ENCODE measurements at places on chromosomes 11 and 22.

DNA sequence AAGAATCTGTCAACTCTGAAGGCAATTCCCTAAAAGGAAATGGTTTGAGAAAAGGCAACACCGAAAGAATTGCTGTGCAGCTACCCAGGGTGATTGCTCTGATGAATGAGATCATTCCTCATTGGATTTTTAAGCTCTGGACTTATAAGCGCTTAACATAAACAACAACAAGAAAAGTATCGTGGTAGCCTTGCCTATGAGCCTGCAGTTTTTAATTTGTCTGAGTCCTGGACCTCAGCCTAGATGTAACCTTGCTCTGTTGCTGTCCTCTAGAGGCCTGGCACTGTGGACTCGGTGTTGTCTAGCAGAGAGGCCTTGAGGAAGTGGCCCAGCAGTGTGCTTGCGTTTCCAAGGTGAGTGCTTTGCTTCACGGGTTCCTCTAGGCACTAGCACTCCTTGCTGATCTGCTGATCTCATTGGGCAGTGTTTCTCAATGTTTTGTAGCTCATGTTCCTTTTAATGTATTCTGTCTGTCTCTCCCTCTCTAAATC is 20.4 kb downstream of the CCDC81 start:
- no peak for DNase-seq

DNA sequence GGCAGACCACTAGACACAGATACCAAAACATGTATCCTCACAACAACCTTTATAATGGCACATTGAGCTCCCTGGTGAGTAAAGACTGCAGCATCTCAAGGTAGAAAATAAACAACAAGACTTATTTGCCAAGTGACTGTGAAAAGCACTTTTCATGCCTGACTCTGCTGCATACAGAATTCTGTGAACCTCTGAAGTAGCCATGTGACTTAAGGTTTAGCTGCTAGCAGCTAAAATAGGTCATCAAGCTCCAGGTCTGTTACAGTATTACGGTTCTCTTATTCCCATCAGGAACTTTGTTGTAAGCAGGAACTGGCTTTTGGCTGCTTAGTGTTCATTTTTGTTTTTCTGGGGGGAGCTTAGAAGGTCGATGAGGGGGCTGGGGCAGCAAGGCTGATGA is 139.4 kb downstream of the PAX6 start:
- DNase-seq, result no peak

DNA sequence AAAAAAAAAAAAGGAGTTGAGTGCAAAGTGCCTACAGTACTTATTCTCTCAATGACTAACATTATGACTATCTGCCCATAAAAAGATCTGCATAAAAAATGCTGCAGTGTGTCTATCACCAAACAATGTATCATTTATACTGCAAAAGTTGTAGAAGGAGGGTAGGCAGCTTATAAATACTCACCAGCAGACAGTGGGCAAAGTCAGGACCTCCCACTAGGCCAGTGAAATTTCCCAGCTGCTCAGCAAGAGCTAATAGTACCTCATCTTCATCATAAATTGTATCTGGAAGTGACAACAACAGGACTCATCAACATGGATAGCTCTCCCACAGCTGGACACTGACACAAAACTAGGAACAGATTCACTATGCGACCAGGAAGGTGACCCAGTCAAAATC is 1.6 kb downstream of the PPP2R1B start:
- no peak for DNase-seq

DNA sequence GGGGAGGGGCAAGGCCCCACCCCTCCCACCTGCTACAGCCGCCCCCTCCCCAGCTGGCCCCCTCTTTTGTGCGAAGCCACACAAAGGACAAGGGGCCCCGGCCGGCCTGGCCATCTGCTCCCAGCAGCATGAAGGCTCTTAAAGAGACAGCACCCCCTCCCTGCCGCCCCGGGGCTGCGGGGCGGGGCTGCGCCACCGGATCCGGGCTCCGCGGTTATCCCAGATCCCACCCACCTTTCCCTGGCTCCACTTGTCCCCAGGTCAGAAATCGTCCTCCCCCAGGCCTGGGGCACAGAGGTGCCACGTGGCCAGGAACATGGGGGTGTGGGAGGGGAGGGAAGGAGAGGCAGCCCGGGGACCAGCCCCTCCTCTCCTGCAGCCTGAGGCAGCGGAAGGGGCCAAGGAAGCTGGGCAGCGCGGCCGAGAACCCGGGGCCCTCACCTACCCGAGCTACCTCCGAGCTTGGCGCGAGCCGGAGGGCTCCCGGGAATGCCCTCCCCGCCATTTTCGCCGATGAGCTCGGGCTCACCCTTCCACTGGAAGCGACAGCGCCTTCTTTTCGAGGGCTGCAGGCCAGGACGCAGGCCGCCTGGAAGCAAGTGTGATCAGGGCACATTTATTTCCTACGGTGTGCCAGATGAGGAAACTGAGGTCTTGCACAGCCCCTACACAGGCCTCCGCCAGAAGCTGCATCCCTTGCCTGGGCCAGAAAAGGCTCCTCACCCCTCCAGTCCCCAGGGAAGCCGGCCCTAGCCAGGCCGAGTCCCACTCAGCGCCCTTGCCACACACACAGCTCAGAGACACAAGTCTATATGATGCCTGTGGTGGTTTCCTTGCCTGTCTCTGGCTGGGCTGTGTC is 2.5 kb upstream of the RCOR2 start:
- DNase-seq, result no peak

GRCh38 chr11:5600374-5600851 is 4.0 kb downstream of the TRIM6 start:
- DNase-seq, result peak; percentile 41

DNA sequence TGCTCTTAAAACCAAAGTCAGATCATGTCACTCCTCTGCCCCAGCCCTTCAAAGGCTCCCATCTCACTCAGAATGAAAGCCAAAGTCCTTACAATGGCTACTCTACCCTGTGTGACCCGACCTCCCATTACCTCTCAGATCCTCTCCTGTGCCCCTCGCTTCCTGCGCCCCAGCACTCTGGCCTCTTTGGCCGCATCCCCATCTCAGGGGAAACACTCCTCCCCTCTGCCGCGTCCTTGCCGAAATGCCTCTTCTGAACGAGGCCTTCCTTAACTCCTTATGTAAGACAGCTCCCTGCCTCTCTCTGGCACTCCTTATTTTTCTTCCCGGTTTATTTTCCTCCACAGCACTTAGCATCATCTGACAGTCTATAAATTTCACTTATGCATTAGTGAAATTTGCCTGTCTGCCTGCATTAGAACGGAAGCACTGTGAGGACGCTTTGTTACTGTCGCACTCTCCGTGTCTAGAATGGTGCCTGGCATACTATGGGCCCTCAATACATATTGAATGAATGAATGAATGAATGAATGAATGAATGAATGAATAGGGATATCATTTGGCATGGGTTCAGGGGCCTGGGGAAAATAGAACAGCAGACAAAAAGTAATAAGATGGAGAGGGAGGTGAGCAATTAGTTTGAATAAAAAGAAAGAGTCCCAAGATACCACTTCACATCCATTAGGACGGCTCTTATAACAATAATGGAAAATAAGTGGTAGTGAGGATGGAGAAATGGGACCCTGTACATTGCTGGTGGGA is 137.8 kb downstream of the CEP164 start:
- DNase-seq, result no peak

- DNase-seq, result peak; percentile 79
Observed at GRCh38 chr11:72223615-72224563, 678 bp upstream of the INPPL1 start.

DNA sequence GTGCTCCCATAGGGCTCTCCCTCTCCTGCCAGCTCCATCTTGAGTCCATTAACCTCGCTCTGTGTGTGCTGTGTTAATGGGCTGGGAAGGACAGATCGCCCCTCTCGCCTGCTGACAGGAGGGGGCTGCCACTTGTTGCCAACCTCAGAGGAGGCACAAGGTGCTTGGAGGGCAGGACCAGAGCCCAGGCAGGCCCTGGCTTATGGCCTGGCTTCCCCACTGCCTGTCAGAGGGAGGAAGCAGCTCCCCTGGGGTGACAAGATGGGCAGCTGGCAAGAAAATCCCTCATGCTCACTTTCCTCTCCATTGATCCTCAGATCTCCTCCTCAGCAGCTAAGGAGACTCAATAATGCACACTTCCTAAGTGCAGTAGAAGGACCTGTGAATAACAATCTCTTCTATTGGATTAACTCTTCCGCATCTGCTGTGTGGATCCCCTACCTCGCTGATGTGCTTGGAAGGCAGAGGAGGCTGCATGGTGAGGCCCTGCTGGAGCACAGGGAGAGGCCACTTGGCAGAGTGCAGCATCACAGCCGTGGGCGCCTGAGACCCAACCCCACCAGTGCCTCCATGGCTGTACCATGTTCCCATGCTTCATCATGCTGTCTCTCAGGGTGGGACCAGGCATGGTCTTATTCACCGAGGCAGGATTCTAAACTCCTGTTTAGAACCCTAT is 70.3 kb downstream of the TRIM29 start:
- DNase-seq, result no peak

DNA sequence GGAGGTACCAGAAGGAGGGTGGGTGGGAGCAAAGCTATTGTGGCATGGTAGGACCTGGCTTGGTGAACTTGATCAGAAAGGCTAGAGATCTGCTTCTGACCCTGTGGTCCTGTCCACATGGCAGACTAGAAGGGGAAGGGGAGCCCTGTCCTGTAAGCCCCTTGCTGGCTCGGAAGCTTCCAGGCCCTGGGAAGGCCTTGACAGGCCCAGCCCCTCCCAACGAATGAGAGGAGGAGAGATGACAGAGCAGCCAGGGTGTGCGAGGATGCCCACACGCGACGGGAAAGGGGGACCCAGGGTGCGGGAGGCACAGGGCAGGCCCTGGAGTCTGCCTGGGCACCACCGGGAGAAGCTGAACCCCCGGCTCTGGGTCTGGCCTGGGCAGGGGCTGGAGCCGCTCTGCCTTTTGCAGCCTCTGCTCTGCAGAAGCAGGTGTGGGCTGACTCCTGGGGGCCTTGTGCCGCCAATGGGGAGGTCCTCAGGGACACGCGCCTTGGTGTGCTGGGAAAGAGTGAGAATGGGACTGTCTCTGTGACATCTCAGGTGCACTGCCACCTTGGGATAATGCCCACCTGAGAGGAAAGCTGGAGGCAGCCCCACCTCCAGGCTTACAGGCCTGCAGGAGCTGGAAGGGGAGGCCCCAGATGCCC is 1447.5 kb downstream of the BRD1 start:
- DNase-seq, result peak; percentile 20

Measured in CD4-positive, alpha-beta T cell (primary cell).